ENCODE measurements at places on chromosomes 4 and X.

GRCh38 chr4:5888222-5889001 is 4.5 kb downstream of the CRMP1 start:
- DNase-seq, result no peak

- no peak for DNase-seq
These were observed 122.2 kb downstream of the UBE2K start for GRCh38 chr4:39820186-39820585.

- DNase-seq, result no peak
These were observed 59.0 kb downstream of the AFAP1 start for GRCh38 chr4:7880683-7881082.

DNA sequence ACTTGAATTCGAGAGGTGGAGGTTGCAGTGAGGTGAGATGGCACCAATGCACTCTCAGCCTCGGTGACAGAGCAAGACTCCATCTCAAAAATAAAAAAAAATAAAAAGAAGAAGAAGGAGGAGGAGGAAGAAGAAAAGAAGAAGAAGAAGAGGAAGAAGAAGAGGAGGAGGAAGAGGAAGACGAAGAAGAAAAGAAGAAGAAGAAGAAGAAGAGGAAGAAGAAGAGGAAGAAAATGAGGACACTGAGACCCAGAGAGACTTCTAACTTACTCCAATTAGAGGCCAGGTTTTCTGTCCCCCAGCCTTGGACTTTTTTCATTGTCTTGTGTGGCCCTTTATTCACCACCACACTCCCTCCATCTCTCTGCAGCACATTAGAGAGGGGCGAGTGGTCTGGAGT is 70.7 kb downstream of the ATG4A start:
- DNase-seq, result no peak

GRCh38 chr4:110091434-110092140 is 106.8 kb downstream of the ELOVL6 start:
- no peak for DNase-seq

GRCh38 chr4:77194366-77194765 is 37.4 kb downstream of the CCNG2 start:
- no peak for DNase-seq

- DNase-seq, result no peak
These were observed 57.1 kb upstream of the MAMLD1 start for GRCh38 chrX:150306002-150306401.

DNA sequence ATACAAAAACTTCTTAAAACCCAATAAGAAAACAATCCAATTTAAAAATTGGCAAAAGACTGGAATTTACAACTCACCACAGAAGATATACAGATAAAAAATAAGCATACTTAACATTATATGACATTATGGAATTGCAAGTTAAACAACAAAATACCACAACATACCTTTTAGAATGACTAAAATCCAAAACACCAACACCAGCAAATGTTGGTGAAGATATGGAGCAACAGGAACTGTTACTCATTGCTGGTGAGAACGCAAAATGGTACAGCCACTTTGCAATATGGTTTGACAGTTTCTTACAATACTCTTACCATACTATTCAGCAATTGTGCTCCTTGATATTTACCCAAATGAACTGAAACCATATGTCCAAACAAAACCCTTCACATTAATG is 112.4 kb downstream of the ADGRL3 start:
- no peak for DNase-seq

DNA sequence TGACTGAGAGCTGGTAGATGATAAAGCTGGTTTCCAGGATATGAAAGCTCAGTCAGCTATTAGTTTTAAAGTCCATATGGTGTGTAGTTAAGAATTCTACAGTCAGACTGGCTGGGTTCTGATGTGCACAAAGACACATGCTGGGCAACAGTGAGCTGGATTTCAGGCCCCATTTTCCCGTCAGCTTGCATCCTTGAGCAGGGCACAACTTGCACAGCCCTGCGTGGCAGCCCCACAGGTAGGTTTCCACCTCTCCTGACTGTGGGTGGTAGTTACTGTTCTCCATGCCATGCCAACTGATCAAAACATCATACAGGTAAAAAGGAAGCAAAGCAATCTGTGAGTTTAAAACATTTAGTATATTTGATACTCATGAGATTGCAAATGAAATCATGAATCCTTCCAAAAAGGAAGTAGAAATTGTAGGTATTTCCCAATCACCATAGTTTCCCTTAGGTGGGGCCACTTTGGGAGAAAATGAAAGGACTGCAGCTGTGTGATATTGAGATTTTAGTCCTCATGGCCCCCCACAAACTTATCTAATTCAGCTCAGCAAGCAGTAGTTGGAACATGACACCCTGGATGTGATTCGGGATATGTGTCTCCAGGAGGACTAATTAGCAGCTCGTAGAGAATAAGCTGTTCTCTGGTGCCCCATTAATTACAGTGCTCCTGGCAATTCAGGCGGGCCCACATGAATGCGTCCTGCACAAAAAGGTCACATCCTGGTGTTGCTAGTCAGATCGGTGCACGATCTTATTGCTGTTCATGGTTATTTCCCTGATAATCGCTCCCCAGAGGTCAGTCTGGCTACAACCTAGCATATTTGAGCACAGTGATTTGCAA is 42.4 kb upstream of the NOCT start:
- DNase-seq, result no peak

- DNase-seq, result no peak
These were observed 201.1 kb downstream of the ARHGAP24 start for GRCh38 chr4:85676050-85676425.
